ENCODE measurements at places on chromosomes 7 and 10.
A peak's percentile ranks its signal among the peaks of the same experiment; 100 is the strongest.

GRCh38 chr7:80967917-80968297 is 49.1 kb upstream of the SEMA3C start:
- DNase-seq = no peak

DNA sequence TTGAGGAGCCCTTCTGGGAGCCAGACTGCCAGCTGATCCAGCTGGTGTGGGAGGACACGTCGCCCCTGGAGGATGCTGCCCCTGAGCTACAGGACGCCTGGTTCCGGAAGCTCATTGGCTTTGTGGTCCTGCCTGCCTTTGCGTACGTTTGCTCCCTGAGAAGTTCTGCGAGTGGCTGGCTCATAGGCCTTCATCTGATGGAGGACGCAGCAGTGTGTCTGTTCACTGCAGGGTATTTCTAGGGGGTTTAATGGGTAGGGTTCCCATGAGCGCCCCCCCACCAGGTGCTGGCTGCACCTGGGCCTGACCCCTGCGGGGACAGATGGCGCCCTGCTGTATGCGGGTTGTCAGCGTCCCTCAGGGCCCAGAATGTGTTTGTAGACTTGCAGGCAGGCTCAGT is 5.0 kb downstream of the PAOX start:
- no peak for DNase-seq

DNA sequence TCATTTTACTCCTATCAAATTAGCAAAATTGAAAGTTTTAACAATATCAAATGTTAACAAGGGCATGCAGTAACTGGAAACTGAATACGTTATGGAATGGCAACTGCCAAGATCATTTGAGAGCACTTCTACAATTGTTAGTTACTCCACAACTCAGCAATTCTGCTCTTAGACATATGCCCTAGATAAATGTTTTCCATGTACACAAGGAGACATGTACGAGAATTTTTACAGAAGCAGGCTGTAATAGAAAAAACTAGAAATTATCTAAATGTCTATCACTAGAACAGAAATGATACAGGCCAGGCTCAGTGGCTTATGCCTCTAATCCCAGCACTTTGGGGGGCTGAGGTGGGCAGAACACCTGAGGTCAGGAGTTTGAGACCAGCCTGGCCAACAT is 7.0 kb downstream of the PSAP start:
- DNase-seq = no peak

DNA sequence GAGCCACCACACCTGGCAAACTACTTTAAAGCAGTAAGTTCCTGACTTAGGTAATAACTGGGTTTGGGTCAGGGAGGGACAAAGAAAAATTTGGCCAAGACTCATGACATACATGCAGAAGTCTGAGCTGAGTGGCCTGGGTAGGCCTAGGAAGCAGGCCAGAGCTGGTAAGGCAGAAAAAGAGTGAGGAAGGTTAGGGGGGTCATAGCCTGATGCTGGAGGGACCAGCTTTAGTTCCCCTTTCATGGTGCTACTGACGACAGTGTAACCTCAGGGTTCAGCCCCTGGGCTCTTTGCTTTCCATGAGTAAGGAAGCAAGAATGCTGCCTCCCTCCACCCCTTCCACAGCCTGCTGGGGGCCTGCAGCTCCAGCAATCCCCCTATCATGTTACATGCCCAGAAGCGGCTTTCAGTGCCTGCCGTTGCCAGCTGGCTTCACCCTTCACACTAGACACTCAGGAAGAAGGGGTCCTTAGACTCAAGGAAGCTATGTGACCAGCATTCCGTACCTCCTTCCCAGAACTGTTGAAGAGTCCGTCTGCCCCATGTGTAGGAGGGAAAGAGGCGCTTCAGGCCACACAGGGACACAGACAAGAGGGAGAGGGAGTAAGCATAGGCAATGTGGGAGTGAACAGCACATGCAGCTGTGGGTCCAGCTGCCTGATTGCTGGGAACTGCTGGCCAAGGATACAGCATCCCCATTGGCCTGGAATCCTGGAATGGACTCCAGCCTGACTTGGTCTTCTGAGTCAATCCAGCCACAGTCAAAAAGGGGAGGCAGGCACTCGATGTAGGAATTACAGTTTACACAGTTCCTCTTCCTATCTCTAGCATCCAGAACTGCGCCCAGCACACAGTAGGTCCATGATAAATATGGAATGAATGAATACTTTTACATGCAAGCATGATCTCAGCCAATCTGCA is 4.1 kb upstream of the PLAU start:
- peak; percentile 96 for DNase-seq

- no peak for DNase-seq
Measured at GRCh38 chr10:30784897-30785605, 155.5 kb upstream of the LYZL2 start.

DNA sequence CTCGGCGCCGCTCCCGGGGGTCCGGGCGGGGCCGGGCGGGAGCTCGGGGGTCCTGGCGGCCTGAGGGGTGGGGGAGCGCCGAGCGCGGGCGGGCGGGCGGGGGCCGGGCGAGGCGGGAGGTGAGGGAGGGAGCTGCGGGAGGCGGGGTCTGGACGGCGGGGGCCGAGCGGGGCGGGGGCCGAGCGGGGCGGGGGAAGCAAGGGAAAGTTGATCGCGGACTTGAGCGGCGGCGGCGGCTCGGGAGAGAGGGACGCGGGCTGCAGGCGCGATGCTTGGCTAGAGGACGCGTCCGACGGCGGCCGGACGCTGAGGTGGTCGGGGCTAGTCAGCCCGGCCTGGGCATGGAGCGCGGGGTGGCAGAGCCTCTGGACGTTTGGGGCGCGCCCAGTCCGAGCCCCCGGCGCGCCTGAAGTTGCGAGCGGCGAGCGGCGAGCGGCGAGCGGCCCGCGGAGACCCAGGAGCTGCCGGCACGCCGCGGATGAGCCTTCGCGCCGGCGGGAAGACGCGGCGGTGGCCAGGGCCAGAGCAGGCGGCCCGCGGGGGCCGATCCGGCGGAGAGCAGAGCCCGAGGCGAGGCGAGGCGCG is at the start of gene CDH23:
Gene CDH23, plus strand, starts transcription at position 210 of the 585 bp plus-strand sequence. CDS start 42,912 bp downstream, outside the sequence.
- no peak for DNase-seq

GRCh38 chr7:16067711-16068110 is 353.6 kb downstream of the CRPPA start:
- no peak for DNase-seq

DNA sequence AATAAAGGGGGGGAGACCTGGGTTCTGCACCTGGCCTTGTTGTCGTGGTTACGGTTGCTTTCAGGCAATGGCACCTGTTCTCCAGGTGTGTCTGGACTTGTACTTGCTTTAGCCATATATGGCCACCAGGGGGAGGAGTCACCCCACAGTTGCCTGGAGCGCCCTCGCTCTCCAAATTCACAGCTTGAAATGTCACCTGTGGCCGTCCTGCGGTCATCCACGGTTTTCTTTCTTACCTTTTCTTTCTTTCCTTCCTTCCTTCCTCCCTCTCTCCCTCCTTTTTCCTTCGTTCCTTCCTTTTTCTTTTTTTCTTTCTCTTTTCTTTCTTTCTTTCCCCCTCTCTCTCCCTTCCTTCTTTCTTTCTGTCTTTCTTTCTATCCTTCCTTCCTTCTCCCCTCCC is 157.2 kb upstream of the ZNF92 start:
- no peak for DNase-seq

GRCh38 chr7:157371296-157371695 is 34.5 kb downstream of the DNAJB6 start:
- DNase-seq = no peak

GRCh38 chr7:255721-256361 is 34.1 kb upstream of the FOXL3 start:
- DNase-seq = no peak

DNA sequence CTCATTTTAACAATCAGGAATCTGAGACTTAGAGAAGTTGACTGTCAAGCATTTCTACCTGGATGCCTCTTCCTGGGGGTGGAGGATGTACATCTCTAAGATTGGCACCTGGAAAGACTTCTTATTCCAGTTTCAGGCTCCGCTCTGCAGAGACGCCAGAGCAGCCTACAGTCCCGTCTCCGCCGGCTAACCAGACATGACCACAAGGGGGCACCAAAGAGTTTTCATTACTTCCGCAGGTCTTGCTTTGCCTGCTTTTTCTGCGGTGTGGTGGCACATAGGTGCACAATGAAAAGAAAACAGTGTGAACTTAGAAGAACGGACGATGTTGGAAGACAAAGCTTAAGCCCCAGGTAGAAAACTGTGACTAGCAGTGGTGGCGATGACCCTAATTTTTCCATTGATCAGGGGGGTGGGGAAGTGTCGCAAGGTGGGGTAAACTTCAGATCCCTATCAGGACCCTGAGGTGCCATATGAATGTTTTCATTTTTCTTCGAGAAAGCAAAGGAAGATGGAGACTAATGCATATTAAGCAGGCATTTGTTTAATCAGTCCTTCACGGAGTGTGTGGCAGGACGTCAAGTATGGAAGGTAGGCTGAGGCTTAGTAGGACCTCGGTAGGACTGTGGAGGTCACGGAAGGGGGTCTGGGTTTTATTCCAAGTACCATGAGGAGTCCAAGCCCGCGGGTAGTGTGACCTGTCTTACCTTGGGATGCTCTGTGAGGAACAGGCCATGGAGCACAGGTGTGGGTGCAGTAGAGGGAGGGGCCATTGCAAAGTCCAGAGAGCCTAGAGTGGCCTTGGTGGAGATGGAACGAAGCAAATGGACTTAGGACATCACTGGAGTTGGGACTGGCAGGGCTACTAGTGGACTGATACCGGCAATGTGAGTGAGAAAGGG is 60.1 kb upstream of the SORCS3 start:
- DNase-seq = no peak

DNA sequence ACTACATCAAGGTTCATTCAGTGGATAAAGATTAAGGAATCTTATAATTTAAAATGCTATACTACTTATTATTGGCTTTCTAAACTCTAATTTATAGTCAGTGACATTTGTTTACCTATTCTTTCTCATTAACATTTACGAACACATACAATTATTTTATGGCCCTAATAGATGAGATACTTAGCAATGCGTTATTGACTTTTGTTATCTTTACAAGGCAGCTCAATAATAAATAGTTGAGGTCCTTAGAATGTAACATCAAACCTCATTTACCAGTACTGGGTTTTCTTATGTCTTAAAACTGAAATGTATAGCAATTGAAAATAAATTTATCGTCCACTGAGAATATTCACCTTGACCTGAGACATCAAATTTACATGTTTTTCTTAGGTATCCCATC is 89.0 kb downstream of the THSD7A start:
- no peak for DNase-seq

GRCh38 chr7:50793120-50793946 is 10.6 kb upstream of the GRB10 start:
- DNase-seq = no peak

DNA sequence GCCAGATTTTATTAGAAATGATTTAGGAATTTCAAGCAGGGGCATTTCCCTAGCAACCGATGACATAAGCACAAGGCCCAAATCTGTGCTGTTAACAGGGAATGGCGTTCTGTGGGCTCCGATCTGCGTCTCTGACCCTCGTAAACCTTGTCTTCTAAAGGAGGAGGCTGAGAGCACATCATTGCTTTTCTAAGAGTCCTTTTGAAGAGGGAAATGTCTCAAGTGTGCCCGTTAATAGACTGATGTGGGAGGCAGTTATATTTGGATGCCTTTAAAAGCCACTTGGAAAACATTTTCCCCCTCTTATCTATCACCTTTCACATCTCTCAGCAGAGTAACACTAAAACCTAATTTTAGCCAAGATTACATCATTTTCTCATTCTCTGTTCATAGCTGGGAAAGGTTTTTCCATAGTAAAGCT is 424.1 kb upstream of the GALNT17 start:
- DNase-seq = no peak

GRCh38 chr7:4269086-4269485 is 413.0 kb upstream of the FOXK1 start:
- no peak for DNase-seq

- DNase-seq = no peak
Measured at GRCh38 chr7:67100956-67101361, 104.3 kb downstream of the TYW1 start.

DNA sequence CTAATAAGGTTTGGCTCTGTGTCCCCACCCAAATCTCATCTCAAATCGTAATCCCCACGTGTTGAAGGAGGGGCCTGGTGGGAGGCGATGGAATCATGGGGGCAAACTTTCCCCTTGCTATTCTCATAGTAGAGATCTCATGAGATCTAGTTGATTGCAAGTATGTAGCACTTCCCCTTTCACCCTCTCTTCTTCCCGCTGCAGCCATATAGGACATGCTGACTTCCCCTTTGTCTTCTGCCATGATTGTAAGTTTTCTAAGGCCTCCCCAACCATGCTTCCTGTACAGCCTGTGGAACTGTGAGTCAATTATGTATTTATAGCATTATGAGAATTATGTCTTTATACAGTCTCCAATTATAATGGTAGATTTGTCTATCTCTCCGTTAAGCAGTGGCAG is 594.5 kb downstream of the ACTR3B start:
- DNase-seq = no peak

GRCh38 chr7:40887099-40887498 is 752.3 kb downstream of the SUGCT start:
- no peak for DNase-seq

DNA sequence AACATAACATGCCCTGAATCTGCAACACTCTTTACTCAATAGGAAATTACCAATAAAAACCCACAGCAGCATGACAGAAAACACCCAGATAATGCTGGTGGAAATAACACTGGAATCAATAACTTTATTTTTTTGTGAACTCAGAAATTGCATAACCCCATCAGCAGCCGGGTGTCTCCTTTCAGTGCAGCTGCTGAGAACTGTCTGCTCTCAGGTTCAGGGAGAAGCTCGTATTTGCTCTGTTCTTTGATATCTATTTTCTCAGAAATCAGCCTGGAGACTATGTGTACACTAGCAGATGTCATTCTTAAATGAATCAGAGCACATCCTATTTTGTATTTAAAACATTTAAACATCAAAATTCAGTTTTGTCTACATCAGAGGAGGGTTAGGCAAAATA is 506.0 kb downstream of the POM121L12 start:
- DNase-seq = no peak

DNA sequence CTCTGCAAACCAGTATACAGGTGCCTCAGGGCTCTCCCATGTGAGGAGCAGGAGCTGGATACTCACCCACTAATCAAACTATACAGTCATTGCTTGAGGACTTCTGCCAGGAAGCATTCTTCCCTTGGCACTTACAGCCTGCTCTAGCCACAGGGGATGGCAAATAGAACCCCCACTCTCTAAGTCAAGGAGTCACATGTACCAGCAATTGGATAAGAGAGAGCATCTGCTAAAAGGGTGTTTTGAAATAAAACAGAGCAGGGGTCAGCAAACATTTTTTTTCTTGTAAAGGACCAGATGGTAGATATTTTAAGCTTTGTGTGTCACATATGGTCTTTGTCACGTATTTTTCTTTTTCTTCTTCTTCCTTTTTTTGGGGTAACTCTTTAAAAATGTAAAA is 865.2 kb upstream of the GHITM start:
- no peak for DNase-seq

GRCh38 chr7:73822319-73823173 is 8.2 kb upstream of the CLDN4 start:
- peak; percentile 77 for DNase-seq

GRCh38 chr7:104805449-104806317 is 208.3 kb upstream of the KMT2E start:
- no peak for DNase-seq

DNA sequence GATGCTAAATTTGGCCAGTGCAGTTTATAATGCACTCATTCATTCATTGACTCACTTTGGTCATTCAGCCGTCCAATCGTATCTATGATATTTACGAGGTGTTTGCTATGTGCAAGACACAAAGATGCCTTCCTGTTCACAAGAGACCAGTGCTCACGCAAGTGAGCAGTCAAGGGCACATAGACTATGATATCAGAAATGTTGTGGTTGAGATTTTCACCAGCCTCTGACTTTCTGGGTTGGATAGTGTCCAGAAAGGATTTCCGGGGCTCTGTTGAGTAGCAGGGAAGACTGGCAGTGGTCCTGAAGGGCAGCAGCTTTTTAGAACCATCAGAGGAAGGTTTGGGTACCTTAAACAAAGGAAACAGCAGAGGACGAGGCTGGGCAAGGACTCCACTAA is 191.8 kb downstream of the GALNT17 start:
- DNase-seq = no peak

- no peak for DNase-seq
Measured at GRCh38 chr10:24851629-24852028, 100.8 kb downstream of the PRTFDC1 start.
